Stomach (tissue), 19 donors: ENCODE measurements at places on chromosomes 1 and 21. TPM values are rescaled to one million over a fixed set of nuclear protein-coding genes. Genes with fewer than 3 reads are reported as not detected.

Gene S100A8
- total RNA-seq: not detected

Gene HFM1
- not detected for total RNA-seq

Gene TNFRSF14
- 413 TPM for total RNA-seq

Gene TAF5L
- 29.4 TPM for total RNA-seq

Gene COL16A1
- total RNA-seq: 121 TPM

Gene ATF3
- total RNA-seq: 14.0 TPM

Gene TENT5C
- 13.4 TPM for total RNA-seq

Gene NHLH2
- not detected for total RNA-seq

Gene TEX38
- not detected for total RNA-seq

Gene UBASH3A
- total RNA-seq: not detected

Gene ANGPTL3
- total RNA-seq: not detected

Gene FCRLB
- total RNA-seq: not detected

Gene NMNAT2
- not detected for total RNA-seq

Gene PLEKHA6
- 58.2 TPM for total RNA-seq

Gene CFAP298
- total RNA-seq: 7.8 TPM

Gene NHLH1
- not detected for total RNA-seq

Gene OLFML2B
- total RNA-seq: 4.6 TPM

Gene CD48
- total RNA-seq: 11.9 TPM

Gene PTPRC
- total RNA-seq: 50.9 TPM

Gene ORC1
- 1.4 TPM for total RNA-seq

Gene FTCD
- 6.7 TPM for total RNA-seq

Gene GLIS1
- 0.29 TPM for total RNA-seq

Gene RHCE
- total RNA-seq: not detected

Gene CRP
- not detected for total RNA-seq

Gene LAMC1
- 175 TPM for total RNA-seq

Gene PRMT6
- not detected for total RNA-seq

Gene ACTA1
- total RNA-seq: 0.58 TPM

Gene CELA2B
- total RNA-seq: not detected
